ENCODE measurements at places on chromosomes 12 and 14.

DNA sequence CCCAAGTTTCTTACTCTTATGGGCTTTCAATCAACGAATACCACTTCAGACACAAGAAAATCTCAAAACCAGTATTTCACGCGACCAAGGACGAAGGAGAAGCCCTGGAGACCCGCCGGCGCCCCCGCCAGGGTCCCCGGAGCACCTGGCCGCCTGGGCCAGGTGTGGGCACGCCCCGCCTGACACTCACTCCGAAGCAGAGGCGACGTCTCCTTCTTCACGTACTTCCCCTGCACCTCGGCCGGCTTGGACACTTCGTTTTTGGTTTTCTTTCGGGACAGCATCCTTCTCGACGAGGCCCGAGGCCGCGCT, 466 bp downstream of the SAV1 start:
- DNase-seq, result peak; percentile 48

GRCh38 chr12:104058802-104059201, 5.5 kb upstream of the HCFC2 start:
- no peak for DNase-seq

- DNase-seq, result peak; percentile 35
These were observed 36.9 kb downstream of the PSEN1 start for GRCh38 chr14:73173092-73173735.

GRCh38 chr12:84637926-84638325, 274.7 kb downstream of the SLC6A15 start:
- no peak for DNase-seq

DNA sequence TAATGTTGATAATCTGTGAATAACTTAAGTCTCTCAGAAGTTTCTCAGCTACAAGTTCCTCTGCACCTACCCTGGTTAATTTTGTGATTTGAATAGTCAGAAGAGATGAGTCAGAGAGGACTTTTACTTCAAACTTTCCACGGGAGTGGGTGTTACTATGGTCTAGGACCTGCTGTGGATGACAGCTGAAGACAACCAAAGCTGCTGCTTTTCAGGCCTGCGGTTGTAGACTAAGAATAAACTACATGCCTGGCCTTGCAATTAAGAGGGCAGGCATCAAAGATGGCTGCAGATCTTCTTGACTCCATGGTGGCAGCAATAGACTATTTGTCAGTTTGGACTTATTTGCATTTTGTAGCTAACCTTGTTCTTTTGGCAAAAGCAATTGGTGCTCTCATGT, 227.1 kb upstream of the KRR1 start:
- no peak for DNase-seq

- DNase-seq, result no peak
These were observed 35.5 kb downstream of the CIT start for GRCh38 chr12:119841433-119842210.

DNA sequence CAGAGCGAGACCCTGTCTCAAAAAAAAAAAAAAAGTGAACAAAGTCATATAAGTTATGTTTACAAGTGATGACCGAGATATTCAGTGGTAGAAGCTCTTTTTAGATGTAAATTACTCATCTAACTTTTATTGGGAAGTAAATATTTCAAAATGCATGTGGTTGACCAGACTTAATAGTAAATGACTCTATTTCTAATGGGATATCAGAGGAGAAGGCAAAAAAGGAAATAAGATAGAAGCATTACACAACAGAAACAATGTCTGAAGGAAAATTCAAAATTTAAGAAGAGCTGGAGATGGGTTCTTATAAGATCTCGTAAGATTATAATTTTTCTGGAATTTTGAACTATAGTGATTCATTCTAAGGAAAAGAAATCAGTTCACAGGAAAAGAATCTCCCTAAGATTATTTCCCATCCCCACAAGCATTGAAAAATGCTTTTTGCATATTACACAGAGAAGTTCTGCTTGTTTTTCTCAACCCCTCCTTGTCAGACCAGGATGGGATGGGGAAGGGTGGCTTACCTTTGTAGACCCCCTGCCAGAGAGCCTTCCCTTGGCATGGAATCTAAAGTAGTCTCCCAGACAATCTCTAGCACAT, 63.1 kb upstream of the STK38L start:
- no peak for DNase-seq

- no peak for DNase-seq
These were observed 886.2 kb upstream of the MGAT4C start for GRCh38 chr12:87142342-87142741.

DNA sequence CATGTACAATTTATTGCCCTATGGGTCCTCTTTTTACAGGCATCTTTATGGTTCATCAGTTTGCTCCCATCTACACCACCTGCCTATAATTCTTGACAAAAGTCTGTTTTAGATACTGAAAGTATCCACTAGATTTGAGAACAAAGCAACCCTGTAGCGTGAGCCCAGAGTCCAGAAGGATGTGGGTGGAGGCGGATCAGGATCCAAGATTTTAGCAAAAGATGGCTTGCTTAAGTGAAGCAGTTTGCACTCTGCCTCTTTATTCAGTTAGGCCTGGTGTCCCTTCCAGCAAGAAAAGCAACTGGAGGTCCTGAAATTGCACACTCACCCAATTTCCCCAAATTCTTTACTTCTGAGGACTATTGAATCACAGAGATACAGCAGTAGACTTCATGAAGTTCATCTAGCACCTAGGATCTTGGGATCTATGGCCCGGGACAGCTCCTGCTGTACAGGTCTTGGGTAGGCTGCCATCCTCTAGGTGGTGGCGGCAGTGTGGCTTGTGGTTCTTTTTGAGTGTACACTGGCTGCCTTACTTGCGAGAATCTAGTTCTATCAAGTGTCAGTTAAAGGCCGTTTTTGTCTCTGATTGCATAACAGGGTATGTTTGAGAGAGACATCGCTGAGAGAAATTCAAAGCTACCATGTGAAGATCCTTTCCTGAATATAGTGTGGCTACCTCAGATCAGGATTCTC, 873.2 kb downstream of the NRXN3 start:
- DNase-seq, result no peak

DNA sequence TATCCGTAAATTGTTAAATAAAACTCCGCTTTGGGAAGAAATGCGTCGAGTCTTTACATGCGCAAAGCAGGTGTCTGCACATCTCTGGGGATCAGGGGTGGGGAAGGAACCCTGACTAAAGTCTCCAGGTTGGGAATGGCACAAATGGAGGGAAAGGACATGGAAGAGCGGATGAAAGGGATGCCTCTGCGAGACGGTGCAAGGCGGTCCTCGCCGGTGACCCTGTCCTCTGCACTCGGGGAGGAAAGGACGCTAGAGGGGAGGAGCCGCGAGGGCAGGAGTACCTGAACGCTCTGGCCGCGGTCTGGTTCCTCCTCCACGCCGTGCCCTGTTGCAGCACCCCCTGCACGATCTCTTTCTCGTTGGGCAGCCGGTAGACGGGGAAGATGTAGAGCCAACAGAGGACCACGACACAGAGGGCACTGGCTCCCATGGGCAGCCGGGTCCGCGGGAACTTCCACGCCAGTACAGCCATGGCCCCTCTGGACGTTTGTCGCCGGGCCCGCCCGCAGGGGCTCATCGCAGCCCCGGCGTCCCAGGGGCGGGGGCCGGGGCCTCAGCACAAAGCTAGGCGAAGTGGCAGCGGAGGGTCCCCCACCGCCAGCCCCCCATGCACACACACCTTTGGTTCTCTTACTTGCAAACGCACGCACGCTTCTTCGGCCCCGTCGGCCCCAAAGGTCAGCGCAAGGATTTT, 646 bp downstream of the ST8SIA1 start:
- peak; percentile 36 for DNase-seq

- DNase-seq, result no peak
These were observed 508.0 kb downstream of the MDGA2 start for GRCh38 chr14:47167402-47167801.

DNA sequence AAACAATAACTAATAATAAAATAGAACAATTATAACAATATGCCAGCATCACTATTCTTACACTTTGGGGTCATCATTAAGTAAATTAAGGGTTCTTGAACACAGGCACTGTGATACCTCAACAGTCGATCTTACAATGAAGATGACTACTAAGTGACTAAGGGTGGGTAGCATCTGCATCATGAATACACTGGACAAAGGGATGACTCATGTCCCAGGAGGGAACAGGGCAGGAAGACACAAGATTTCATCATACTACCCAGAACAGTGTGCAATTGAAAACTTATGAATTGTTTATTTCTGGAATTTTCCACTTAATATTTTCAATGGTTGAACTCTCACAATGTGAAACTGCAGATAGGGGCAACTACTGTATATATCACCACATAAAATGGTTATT, 19.7 kb downstream of the TSPAN19 start:
- DNase-seq, result no peak

Measured in SK-N-SH (cell line).